ENCODE measurements at places on chromosomes 16 and 17.

- DNase-seq: no peak
These were observed 1.5 kb downstream of the IRX5 start for GRCh38 chr16:54932021-54932660.

DNA sequence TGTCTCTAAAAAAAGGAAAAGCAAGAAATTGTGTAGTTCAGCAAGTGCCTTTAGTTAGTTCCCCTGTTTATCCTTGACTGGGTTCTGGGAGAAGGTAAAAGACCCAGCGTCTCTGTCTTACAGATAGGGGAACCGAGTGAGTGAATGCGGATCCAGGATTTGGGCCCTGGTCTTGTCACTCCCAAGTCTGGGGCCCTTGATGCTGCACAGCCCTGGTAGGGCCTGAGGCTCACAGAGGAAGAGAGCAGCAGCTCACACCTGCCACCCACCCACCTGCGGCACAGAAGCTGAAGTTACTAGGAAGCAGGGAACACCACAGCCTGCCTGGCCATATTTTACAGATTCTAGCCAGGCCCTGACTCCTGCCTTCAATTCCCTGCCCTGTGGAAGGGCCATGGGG, 22.2 kb downstream of the LASP1 start:
- no peak for DNase-seq

DNA sequence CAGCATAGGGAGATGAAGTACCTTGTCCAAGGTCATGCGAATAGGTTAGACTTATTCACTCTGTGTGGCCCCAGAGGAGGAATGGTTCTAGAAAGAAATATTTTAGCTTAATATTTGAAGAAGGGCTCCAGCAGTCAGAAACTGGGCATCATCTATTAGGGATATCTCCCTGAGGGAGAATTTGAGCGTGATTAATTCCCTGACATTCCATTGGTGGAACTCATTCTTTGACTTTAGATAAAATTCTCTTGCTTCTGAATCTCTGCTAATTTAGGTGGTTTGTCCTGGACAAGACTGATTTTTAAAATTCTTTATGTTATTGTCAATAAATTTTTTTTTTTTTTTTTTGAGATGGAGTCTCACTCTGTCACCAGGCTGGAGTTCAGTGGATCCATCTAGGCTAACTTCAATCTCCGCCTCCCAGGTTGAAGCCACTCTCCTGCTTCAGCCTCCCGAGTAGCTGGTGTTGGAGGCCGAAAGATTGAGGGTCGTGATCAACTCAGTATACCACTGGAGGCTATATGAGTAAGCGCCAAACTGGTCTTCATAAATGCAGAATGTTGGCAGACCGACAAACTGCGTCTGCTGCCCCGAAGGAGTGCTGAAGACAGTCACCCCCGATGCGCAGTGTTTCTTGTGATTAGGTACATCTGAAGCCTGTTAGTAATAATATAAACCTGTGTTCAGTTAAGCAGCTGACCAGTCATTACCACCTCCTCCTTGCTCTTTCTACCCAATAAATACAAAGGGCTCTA, 267.9 kb upstream of the HSBP1 start:
- DNase-seq: no peak

- no peak for DNase-seq
These were observed 30.4 kb downstream of the SOCS3 start for GRCh38 chr17:78329263-78330059.

DNA sequence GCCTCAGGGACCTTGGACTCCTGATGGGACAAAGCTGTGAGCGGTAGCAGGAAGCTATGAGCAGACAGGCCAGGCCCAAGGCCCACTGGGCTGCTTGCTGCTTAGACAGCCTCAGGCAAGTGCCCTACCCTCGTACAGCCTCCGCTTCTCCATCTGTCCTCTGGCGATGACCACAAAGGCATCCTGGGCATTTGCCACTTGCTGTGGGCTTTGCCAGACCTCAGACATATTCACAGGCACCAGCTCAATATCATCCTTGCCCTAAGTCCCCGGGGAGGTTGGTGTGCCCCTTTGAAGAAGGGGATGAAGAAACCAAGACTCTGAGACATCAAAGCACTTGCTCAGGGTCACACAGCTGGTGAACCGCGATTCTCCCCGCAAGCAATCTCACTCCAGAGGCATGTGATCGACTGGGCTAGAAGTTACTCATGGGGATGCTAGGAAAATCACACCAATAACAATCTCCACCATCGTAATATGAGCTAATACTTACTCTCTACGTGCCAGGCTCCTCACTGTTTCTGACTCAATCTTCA, 21.7 kb downstream of the PPL start:
- no peak for DNase-seq

DNA sequence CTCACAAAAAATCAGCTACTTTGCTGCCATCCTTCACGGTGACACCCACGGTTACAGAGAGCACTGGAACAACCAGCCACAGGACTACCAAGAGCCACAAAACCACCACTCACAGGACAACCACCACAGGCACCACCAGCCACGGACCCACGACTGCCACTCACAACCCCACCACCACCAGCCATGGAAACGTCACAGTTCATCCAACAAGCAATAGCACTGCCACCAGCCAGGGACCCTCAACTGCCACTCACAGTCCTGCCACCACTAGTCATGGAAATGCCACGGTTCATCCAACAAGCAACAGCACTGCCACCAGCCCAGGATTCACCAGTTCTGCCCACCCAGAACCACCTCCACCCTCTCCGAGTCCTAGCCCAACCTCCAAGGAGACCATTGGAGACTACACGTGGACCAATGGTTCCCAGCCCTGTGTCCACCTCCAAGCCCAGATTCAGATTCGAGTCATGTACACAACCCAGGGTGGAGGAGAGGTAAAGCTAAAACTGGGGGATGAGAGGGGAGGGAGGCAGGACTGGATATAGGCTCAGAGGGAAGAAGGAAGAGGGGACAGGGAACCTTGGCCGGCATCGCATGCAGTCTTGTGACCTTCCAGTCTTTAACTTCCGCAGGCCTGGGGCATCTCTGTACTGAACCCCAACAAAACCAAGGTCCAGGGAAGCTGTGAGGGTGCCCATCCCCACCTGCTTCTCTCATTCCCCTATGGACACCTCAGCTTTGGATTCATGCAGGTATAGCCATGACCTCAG, 581 bp downstream of the CD68 start:
- no peak for DNase-seq

DNA sequence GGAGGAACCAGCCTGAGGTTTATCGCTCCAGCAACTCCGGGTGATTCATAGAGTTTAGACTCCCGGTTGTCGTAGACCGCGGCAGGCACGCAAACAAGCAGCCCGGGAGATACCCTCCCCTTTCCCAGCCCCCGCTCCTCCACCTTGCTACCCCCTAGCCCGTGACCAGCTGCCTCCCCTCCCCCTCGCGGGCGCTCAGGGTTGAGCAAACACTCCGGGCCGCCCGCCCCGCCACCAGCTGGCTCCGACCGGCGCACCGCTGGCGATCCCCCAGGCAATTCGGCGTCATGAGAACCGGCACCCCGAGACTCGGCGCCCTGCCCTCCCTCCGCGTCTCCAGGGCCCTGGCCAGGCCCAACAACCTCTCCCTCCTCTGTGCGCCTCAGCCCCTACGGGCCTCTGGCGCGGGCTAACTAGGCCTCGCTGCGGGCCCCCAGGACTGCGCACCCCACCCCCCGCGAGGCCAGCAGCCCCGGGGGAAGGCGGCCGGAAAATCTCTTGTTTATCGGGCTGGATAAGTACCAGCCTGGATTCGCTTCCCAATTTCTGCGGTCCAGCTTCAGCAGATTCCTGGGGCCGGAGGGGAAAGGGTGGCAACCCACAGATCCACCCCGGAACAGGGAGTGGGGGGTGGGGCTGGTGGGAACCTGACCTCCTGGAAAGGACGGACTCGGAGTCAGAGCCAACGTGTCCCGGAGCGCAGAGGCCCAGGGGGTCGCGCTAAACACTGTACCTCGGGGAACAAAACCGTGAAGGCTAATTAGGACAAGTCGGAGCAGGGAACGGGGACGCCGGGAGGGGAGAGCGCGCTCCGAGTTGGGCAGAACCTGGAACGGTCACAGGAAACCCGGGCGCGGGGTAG, 951 bp upstream of the GPRC5C start:
- DNase-seq: peak; percentile 52

GRCh38 chr17:2598166-2598565, 4.7 kb downstream of the PAFAH1B1 start:
- DNase-seq: no peak

DNA sequence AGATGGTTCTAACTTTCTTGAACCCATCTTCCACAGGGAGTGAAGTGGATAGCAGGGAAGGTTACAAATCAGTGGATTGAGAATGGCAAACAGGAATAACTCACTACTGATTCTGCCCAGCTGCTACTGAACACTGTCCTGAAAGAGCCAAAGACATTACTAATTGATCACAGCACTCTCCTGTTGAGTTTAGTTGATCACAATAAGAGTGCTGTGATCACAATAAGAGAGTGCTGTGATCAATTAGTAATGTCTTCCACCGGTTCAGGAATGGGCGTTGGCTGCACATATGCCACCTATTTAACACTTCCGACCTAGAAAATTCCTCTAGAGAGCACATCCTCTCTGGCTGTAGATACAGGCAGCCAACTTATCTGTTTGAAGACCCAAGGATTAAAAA, 11.4 kb downstream of the CFAP97D1 start:
- DNase-seq: no peak

- no peak for DNase-seq
These were observed 6.1 kb downstream of the WDR81 start for GRCh38 chr17:1730326-1731193.

- DNase-seq: no peak
These were observed 232.0 kb downstream of the SNX29 start for GRCh38 chr16:12208341-12209035.

- no peak for DNase-seq
These were observed 47.2 kb downstream of the SCNN1G start for GRCh38 chr16:23229714-23230113.

- DNase-seq: peak; percentile 89
These were observed 3.3 kb downstream of the BCAR1 start for GRCh38 chr16:75248142-75248535.

- no peak for DNase-seq
These were observed 1.2 kb downstream of the SLC6A4 start for GRCh38 chr17:30234296-30234695.

DNA sequence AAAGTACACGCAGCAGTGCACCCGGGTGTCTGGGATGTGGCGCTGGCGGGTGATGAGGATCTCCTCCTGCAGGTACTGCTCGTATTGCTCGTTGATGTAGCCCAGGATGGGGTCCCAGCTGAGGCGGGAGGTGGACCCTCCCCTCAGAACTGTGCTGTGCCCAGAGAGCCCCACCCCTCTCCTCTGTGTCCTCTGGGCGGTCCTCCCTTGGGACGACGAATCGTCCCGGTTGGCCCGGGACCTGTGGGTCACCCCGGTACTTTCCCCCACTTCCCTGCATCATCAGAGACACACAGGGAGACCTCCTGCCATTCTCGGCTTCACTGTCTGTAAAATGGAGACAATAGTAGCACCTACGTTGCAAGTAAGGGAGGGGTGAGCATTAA, 4.2 kb downstream of the SEPTIN12 start:
- no peak for DNase-seq

DNA sequence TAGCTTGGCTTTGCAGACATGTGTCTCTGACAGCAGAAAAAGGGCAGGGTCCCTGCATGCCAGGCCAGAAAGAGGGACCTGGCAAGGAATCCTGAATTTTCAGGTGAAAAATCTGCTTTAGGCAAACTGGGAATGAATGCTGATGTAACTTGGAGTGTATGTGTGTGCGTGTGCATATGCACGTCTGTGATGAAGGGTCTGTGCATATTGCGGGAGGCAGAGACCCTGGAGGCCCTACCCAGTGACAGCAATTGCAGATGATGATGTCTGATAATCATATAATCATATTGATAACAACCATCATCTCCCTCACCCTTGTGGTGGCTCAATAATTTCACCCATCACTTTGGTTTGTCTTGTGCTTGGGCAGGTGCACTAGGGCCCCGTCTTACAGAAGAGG, 80.7 kb upstream of the SDK2 start:
- DNase-seq: no peak

- no peak for DNase-seq
These were observed 14.1 kb upstream of the DNAH17 start for GRCh38 chr17:78591263-78591671.

DNA sequence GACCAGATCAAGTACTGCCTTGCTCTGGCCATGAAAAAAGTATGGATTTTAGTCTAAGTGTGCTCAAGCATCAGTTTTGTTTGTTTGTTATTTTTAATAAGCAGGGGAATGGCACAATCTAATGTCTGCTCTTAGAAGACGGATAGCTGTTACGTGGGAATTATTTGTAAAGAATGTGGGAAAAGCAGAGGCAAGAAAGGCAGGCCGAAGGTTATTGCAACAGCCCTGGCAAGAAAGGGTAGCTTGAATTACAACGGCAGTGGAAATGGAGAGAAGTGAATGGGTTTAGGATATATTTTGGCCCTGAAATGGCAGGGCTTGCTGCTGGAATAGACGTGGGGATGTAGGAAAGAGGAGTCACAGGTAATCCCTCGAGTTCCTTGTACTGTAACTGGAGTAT, 987 bp upstream of the HASPIN start:
- no peak for DNase-seq

GRCh38 chr17:27532269-27533263, 76.3 kb downstream of the KSR1 start:
- no peak for DNase-seq

GRCh38 chr16:83971165-83972130, 3.4 kb downstream of the NECAB2 start:
- DNase-seq: no peak

DNA sequence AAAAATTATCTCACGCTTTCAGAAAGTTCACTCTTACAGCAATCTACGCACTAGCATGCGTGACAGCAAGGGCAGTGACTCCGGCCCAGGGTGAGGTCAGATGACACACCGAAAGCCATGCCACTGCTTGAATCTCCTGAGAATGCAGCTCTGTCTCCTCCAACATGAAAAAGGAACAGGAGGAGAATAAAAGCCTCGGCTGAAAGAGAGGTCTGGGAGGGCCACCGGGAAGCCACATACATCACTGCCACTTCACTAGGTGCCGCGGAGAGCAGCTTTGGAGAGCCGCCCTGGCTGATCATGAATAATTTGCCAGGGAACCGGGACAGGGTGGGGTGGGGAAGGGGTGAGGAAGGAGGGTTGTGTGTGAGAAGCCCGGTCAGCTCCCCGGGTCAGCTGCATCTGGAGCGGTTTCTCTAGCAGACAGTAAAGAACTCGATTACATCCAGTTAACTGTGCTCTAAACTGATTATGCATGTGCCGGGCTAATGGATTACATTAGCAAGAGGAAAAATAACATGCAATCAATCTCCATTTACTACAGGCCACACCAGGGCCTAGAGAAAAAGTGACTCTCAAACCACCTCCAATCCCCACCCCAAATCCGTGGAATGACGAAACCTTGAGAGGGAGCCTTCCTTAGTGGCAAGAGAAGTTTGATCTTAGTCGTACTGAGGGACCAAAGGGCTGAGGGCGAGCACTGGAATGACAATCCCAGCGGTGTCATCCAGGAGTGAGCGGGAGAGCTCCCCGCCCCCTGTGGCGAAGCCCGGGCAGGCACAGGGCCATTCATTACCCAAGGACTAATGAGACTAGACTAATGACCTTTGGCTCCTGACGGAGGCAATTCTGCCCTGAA, 100.3 kb downstream of the ZFHX3 start:
- DNase-seq: no peak

DNA sequence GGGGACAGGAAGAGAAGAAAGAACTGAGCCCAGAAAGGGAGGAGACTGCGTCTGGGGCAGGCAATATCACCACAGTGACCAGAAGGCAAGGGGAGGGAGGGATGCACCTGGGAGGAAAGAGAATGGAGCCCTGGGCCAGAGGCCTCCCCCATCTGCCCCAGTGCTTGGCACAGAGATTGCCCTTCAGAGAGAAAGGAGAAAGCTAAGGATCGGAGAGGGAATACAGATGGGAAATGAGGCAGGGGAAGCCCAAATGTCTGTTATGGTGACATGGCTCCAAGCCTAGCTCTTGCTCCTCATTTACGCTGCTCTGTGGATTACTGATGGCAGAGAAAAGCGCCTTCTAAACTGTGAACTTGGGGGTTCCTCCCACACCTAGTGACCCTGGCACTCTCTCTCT, 47.2 kb downstream of the PIPOX start:
- DNase-seq: no peak
